ENCODE measurements at places on chromosomes 5 and 9.

- DNase-seq, result no peak
Measured at GRCh38 chr9:136538599-136539426, 7.0 kb downstream of the NOTCH1 start.

DNA sequence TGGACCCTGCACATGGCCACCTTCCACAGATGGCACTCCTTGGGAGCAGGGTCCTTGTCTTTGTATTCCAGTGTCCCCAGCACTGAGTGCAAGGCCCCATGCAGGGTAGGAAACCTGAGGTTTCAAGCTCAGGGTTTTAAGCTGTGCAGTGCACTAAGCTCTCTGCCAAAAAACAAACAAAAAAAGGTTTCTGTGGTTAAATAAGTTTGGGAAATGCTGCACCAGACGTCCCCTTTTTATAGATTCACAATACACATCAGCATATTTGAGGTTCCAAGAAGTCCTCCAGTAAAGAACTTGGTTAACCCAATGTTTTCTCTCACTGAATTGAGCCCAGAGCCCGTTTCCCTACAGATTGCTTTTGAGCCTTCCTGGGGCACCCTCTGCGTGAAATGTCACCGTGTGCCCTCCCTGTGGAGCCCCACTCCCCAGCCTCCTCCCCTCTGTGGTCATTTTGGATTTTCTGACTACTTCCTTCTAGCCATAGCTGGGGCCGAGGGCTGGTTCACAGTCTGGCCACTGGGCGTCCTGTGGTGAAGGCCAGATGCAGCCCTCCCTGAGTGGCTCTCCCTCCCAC lies 17.1 kb downstream of the DELE1 start:
- DNase-seq, result no peak

GRCh38 chr5:69013481-69013880 lies 80.3 kb upstream of the SLC30A5 start:
- no peak for DNase-seq

DNA sequence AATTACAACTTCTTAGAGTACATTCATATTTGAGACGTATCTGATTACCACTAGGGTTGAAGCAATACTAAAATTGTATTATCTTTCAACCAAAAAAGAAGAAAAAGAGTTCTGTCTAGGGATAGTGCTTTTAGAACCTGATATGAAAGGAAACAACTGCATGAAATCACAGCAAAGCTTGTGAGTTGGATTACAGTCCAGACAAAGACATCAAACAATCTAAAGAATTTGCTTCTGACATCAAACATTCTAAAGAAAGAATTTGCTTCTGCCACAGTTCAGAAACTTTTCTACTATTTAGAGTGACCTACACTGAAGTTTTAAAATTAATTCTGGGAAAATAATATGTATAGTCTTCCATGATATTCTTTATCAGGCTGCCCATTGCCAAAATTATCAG lies 1141.1 kb upstream of the ACO1 start:
- DNase-seq, result no peak

- no peak for DNase-seq
Measured at GRCh38 chr5:32278406-32278805, 34.3 kb downstream of the MTMR12 start.

- DNase-seq, result peak; percentile 10
Measured at GRCh38 chr9:34190996-34191892, 12.4 kb downstream of the UBAP1 start.

GRCh38 chr5:14309878-14310531 lies 166.9 kb downstream of the TRIO start:
- DNase-seq, result no peak

GRCh38 chr5:98458726-98459125 lies 314.7 kb upstream of the RGMB start:
- no peak for DNase-seq

DNA sequence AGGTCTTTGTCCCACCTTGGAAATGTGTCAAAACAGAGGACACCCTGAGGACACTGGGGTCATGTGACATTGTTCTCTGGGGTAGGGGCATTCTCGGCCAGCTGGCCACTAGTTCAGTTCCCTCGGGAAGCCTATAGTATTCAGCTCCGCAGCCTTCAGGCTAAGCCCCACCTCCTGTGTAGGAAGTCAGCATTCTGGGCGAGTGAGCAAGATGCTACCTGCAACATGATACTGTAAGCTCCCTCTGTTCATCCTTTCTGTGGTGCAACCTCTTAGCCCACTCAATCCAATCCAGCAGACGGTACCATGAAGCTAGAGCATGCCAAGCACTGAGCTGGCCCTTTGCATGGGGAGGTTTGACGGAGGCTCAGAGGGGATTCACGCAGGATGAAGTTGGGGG lies 5.3 kb downstream of the NTNG2 start:
- no peak for DNase-seq

GRCh38 chr5:33885679-33886078 lies 6.1 kb downstream of the ADAMTS12 start:
- DNase-seq, result no peak

DNA sequence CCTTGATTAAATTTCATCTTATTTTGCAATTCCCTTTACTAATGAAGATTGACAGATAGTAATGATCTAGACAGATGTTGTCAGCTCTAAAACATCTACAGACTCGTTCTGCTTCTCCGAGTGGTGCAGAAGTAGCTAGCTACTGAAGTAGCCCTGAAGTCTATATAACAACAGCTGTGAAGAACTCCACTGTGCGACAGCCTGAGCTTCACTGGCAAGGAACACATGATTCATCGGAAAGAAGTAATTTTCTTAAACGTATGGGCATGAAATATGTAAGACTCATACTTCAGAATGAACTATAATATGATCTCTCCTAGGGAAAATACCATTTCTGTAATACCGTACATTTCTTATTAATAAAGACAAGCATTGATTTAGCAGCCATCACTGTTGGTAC lies 96.2 kb downstream of the TRPM3 start:
- DNase-seq, result no peak

GRCh38 chr5:40551496-40552491 lies 127.9 kb upstream of the PTGER4 start:
- DNase-seq, result no peak

DNA sequence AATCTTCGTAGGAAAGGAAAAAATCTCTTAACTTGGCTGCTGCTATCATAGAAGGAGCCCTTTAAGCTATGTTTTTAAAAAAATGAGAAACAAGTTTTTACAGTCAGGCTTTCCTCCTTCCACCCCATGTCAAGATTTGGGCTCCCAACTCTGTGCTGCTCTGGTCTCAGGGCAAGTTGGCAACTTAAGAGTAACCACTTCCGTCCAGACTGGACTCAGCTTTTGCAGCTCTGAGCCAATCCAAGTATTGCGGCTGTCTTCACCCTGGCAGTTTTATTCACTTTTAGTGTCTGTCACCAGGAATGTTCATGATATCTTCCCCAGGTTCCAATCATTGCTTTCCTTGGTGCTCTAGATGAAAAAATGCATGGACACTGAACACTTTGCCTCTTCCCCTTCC lies 115.9 kb upstream of the GAS1 start:
- DNase-seq, result no peak

GRCh38 chr5:156178117-156178516 lies 148.8 kb upstream of the SGCD start:
- no peak for DNase-seq

Measured in NCI-H446 (cell line).